Esophagus squamous epithelium (tissue), 5 donors: ENCODE measurements at places on chromosomes 13 and 19.
A peak's percentile ranks its signal among the peaks of the same experiment; 100 is the strongest.

DNA sequence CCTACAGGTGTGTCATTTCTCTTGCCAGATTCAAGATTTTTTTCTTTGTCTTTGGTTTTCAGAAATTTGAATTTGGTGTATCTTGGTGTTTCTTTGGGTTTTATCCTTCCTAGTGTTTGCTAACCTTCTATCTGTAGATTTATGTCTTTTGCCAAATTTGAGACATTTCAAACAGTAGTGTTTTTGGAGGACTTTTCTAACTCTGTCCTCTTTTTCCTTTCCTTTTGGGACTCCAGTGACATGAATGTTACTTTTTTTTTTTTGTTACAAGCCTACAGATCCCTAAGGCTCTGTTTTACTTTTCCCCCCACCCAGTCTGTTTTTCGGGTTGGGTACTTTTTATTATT lies 58.8 kb downstream of the ZMYM2 start:
- no peak for DNase-seq

DNA sequence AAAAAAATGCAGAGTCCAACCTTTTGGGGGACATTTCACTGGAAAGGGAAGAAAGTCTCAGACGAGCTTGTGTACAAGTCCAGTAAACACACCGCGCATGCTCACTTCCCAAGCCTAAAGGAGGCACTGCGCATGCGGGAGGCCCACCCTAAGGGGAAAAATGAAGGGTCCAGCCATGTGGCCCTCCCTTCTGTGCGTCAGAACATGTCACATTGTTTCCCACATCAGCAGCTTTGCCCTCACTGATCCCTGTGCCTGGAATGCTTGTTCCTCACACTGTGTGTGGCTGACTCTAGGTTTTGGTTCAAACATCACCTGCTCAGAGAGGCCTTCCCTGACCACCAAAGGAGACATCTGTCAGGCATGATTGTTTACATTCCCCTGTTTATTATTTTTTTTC lies 4.4 kb downstream of the ELSPBP1 start:
- DNase-seq = no peak

- DNase-seq = peak; percentile 39
Observed at GRCh38 chr19:50657712-50658440, 8.6 kb downstream of the C19orf81 start.

- DNase-seq = no peak
Observed at GRCh38 chr19:41415154-41415571, 12.0 kb downstream of the B3GNT8 start.

DNA sequence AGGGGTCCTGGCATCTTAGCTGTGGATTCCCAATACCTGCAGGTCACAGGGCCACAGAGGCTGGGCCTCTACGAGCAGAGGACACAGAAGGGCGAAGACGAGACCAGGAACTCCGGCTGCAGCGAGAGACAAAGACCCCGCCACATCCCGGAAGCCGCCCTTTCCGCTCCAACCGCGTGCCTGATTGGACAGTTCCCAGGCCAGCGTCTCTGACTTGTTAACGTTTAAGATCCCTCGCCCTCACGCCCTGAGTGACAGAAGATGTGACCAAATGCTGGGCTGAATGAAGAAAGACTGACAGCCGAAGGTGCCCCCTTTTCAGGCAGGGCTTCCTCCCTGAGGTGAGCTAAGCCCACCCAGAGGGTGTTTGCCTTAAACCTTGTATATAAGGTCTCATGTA lies at the start of gene ZNF98:
ZNF98 (minus strand) TSS at position 136 of the 400 bp plus-strand sequence; CDS start at position 14, 122 bp downstream.
- no peak for DNase-seq

- no peak for DNase-seq
Observed at GRCh38 chr13:33321686-33322542, 36.4 kb upstream of the STARD13 start.

- no peak for DNase-seq
Observed at GRCh38 chr19:41921577-41922576, 6.4 kb downstream of the ERFL start.

- DNase-seq = no peak
Observed at GRCh38 chr13:71499235-71499634, 367.8 kb downstream of the DACH1 start.
